ENCODE measurements at places on chromosomes 4 and X.

DNA sequence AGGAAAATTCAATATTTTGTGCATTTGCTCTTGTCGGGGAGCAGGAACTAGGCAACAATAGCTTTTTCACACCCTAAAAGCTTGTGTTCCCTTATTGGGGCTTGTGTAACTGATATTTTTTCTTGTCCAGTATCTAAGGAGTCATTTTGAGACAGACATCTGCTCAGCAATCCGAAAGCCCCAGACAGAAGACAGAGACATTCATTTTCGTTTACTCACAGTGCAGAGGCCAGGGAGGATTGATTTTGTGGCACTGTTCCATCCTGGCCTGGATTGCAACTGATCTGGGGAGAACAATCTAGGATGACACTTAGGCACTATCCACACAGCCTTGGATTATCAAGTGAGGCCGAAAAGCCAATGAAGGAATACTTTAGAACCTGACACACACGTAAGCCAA is 27.4 kb upstream of the PLAC1 start:
- DNase-seq, result no peak

- DNase-seq, result no peak
These were observed 15.5 kb downstream of the SUV39H1 start for GRCh38 chrX:48711929-48712505.

- DNase-seq, result no peak
These were observed 306.1 kb upstream of the EMCN start for GRCh38 chr4:100823993-100824323.

DNA sequence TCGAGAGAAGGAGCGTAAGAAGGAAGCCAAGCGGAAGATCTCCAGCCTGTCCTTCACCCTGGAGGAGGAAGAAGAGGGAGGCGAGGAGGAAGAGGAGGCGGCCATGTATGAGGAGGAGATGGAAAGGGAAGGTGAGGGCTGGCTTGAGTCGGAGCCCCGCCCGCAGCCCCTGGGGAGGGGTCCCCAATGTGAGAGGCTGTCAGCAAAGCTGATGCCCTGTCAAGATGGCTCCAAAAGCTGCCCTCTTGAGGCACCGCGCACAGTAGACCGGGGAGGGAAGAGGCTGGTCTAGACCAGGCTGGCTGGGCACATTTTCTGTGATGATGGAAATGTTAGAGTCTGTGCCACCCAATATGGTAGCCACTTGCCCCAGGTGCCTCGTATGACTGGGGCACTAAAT is 2.5 kb downstream of the FAM50A start:
- no peak for DNase-seq

DNA sequence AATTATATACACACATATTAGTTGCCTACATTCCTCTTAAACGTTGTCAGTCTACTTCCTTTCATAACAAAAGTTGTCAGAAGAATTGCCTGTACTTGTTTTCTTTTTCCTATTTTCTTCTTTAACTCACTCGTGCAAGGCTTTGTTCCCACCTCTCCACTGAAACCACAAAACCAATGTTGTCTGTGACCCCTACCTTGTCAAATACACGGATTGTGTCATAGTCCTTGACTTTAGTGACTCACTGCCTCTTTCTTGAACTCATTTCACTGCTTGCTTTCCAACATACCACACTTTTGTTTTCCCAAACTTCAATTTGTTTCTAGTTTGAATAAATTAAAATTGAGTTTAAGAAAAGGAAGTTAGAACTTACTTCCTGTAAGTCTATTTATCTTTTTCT is 283.9 kb upstream of the AGA start:
- no peak for DNase-seq

DNA sequence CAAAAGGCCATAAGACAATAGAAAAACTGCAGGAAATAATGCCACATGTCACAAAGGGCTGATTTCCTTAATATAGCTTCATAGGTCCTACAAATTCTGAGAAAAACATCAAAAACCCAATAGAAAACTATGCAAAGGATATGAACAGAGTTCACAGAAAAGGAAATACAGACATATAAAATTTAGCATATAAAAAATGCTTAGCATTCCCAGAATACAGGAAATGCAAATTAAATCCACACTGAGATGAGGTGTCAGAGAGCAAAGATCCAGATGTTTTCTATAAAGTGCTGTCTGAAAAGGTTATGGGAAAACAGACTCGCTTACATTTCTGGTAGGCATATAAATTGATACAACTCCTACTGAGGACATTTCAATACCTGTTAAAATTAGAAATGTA is 33.8 kb downstream of the TXK start:
- DNase-seq, result no peak

Measured in stimulated activated CD4-positive, alpha-beta T cell treated with anti-CD3 and anti-CD28 coated beads, Interleukin-1b, Interleukin-23, amount 100 ng/mL, for 24 hours (primary cell).